NCI-H1105 (cell line): ENCODE measurements at places on chromosomes 7 and 10.

DNA sequence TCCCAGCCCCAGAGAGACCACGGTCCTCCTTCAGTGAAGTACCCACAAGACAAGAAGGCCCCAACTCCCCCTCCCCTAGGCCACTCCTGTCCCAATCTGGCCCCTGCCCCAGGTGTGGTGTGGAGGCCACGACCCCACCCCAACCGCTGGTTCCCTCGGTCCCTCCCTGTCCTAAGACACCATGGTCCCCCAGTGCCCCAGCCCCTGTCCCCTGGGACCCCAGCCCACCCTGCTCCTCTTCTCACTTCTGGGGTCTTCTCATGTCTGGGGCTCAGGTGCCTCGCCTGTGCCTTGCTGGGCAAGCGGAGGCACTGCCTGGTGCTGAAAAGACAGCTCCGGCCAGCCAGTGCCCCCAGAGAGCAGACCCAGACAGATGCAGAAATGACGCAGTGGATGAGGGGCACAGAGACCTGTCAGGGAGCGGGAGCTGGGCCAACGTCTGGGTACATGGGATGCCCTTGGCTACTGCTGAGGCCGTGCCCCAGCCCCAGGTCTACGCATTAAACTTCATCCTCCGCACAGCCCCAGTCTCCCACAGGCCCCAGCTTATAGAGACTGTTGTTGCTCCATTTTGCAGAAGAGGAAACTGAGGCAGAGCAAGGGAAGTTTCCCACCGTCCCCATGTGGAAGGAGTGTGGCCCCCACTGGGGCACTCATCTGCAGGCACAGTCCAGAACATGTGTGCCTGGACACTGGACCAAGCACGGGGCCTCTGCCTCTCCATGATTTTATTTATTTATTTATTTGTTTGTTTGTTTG lies 14.8 kb downstream of the GRIFIN start:
- DNase-seq, result no peak

DNA sequence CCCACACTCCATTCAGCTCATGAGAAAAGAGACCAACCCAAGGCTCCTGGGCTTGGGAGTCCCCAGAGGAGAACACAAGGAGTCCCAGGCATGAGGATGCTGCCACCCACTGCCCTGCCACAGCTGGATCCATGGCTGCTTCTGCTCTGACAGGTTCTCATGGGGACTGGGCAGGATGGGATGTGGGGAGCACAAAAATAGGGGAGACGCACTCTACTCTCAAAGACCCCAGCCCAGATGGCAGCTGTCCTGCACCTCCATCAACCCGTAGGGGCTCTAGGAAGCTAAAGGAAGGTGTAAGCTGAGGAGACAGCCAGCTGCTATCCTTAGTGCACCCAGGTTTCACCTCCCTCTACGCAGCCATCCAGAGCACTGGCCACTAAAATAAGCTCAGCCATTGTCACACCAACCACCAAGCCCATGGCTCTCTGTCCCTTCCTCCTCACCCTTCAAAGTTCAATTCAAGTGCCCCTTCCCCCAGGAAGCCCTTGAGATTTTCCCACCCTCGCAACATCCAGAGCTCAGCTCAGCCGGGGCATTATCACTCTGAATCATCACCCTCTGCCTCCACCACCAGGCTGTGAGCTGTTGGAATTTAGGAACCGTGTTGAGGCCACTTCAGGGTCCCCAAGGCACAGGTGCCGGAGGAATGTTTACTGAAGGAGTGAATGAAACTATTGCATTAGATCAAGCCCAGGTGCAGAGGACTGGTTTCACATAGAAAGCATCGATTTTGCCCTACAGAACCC lies 142.1 kb downstream of the GRID1 start:
- DNase-seq, result no peak

GRCh38 chr10:65571011-65571570 lies 1354.7 kb upstream of the LRRTM3 start:
- DNase-seq, result no peak

DNA sequence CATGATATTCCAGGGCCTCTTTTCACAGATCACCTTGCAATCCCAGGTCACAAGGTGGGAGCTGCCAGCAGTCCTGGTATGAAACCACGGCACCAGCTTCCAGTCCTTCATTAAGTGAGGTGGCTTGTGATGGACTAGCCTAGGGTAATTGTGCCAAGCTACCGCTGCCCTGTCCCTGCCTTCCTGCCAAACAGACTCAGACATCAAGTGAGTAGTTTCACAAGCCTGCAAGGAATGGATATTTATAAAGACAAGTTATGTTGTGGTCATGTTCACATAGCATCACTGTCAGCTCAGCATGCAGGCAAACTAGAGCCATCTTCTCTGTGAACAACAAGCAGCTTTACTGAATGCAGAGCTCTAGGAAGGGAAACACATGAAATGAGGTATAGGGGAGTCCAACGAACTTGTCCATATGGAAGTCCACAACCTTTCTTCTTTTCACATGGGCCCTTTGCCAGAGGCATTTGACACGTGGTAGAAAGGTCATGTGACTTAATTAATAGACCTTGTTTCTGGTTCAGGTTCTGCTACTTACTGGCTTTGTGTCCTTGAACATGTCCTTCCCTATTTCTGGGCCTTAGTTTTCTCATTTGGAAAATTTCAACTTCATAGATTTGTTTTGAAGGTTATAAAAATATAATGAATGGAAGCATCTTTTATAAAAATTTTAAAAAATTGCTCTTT lies 1061.2 kb downstream of the KCNMA1 start:
- DNase-seq, result no peak

- no peak for DNase-seq
Observed at GRCh38 chr10:74928742-74929191, 102.4 kb downstream of the KAT6B start.

DNA sequence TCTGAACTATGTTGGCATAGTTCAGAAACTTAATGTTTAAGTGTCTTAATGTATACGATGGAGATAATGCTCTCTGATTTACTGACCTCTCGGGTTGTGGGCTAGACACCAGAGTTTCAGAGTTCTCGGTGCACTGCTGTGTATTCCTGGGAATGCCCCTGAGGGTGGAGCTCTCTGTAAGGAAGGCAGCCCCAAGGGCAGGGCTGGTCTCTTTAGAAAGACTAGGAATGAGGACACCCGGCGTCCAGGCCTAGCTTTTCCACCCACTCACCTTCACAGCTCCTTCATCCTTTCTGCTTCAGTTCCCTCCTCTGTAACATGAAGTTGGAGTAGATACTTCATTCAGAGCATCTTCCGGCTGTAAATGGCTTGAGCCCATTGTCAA lies 536.6 kb upstream of the GALNT17 start:
- no peak for DNase-seq

DNA sequence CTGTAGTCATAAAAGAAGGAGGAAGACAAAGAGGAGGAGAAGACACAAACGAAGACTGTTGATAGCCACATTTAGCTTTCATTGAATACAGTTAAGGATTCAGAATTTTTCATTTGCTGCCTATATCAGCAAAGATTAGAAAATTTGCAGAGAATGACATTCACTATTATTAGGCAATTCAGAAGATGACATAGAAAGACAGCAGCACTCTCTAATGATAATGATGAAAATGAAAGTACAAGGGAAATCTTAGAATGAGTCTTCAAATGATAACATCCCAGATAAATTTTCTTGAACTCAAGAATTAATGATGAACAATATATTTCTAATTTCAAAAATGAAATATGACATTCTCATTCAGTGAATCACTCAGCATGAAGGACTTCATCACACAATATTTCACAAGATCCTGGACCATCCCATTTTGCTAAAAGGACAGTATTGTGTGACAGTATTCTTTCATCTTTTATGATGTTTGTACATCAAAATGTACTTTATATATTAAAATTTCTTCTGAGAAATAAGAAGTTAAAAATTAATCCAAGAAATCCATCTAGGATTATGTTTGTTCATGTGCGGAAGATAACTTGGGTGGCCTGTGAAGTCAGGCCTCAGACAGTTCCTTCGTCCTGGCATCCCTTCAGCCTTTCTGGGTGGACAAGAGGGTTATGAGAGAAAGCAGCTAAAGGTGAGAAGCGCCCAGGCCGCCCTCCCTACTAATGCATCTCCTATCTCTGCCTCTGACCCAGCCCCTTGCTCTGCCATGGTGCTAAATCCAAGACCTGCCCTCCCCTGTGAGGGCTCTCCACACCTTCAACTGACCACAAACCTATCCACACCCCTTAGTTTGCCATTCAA lies 47.4 kb upstream of the CAMK2B start:
- no peak for DNase-seq

GRCh38 chr7:12056977-12057376 lies 154.1 kb upstream of the TMEM106B start:
- DNase-seq, result no peak

DNA sequence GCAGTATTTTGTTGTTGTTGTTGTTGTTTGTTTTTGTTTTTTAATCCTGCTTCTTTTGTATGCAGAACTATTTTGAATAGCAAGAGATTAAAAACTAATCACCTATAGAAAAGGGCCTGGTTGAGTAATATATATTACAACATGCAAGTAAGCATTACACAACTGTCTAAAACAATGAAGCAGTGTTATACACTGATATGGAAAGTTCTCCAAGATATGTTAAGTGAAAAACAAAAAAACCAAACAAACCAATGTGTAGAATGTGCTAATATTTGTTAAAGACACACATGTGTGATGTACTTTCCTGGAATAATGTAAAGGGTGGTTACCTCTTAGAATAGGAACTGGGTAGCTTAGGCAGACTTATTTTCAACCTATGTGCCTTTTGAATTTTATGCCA lies 117.4 kb downstream of the ZNF365 start:
- DNase-seq, result no peak

GRCh38 chr7:151088856-151089699 lies 2.8 kb downstream of the AGAP3 start:
- no peak for DNase-seq

GRCh38 chr7:38736138-38736537 lies 105.0 kb upstream of the AMPH start:
- DNase-seq, result no peak

- peak; percentile 89 for DNase-seq
Observed at GRCh38 chr7:55774327-55775050, 88.1 kb downstream of the SEPTIN14 start.

- DNase-seq, result no peak
Observed at GRCh38 chr10:73886085-73886529, 11.8 kb upstream of the CAMK2G start.

DNA sequence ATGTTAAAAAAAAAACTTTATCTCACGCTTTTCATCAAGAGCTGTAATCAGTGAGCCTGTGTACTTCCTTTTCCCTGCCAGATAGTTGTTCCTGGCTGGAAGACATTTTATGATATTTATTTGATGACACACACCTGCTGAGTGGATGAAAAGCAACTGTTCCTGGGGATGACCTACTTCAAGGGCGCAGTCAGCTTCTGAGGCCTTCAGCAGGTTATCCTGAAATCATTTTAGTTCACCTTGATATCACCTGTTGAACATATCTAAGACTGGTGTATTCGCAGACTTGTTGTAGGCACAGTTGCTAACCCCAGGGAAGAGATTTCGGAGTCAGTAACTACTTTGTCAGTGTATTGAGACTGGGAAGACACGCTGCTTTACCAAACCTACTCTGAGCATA lies 234.5 kb upstream of the TCF7L2 start:
- no peak for DNase-seq
